Caudate nucleus (tissue), 63 donors: ENCODE measurements at places on chromosomes 4 and X.

- no peak for DNase-seq
Observed at GRCh38 chr4:37902212-37902611, 11.3 kb downstream of the TBC1D1 start.

DNA sequence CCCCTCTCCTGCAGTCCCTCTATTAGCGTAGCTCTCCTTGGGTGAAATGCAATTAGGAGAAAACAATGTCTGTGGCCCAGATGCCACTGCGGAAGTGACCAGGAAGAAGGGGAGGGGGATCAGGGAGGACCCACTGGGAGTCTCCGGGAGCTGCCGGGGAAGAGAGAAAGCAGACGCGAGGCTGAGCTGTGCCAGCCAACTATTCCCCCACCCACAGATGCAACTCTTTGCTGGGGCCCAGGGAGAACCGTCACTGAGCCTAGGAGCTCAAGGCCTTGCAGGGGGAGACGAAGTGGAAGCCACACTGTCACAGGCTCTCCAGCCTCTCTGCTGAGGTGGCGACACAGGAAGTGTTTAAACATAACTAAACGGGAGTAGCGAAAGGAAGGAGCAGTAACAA is 149.2 kb downstream of the BCOR start:
- DNase-seq: no peak

DNA sequence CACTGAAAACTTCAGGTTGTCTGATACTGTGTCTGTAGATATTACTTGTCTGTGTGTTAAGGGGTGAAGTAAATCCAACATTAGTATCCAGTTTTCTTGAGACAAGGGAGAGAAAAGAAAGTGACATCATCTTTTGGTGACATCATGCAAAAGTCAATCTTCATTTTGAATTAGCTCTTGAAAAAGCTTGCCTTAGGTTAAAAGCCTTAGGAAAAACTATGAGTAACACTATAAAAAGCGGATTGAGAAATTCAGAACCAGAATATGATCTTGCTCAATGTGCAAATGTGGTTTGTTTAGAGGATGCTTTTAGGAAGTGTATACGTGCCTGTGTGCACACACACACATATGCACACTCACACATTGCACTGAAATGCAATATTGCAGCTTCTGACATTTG is 345.8 kb upstream of the CASK start:
- DNase-seq: no peak

DNA sequence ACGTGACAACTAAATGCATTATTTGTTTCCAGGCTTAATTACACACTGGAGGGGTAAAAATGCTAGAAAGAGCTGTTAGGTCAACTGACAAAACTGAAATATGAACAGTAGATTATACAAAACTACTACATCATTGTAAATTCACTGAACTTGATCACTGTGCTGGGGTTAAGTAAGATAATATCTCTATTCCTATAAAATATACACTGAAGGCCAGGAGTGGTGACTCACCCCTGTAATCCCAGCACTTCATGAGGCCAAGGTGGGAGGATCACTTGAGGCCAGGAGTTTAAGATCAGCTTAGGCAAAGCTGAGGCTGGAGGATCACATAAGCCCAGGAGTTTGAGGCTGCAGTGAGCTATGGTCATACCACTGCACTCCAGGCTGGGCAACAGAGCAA is 31.8 kb upstream of the NKX6-1 start:
- DNase-seq: no peak

DNA sequence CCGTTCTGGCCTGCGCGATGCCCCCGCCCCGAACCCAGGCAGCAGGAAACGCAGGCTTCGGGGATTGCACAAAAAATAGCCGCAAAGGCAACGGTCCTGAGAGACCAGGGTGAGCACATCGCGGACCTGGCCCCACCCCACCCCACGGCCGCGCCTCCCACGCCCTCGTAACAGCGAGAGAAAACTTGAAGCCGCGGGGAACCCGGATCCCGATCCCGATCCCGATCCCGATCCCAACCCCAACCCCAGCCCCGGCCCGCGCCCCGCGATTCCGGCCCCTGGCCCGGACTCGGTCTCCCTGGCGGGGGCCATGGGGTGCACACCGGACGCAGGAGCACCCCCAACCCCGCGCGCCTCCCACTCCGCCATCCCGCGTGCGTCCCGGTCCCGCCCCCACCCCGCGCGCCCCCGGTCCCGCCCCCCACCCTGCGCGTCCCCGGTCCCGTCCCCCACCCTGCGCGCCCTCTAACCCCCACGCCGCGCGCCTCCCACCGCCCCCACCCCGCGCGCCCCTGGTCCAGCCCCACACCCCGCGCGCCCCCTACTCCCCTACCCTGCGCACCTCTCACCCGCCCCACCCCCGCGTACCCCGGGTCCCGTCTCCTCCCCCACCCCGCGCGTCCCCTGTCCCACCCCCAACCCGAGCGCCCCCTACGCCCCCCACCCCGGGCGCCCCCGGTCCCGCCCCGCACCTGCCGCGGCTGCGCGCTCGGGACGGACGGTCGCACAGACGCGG is 29.0 kb downstream of the NOP14 start:
- no peak for DNase-seq
